Mesothelial cell of epicardium (in vitro differentiated cells): ENCODE measurements at places on chromosomes 1 and 21.

DNA sequence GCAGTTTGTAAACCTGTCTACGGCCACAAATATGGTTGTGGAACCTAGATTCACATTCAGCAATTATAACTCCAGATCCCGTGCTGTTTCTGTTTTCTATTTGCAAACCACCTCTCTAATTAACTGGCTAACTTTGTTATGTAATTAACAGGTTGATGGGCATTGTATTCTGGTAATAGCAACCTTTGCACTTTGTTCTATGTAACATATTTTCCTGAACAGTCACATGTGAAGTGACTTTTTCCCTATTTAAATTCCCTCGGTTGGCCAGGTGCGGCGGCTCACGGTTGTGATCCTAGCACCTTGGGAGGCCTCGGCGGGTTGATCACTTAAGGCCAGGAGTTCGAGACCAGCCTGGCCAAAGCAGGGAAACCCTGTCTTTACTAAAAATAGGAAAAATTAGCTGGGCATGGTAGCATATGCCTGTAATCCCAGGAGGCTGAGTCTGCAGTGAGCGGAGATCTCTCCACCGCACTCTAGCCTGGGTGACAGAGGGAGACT, 1.4 kb downstream of the ACADM start:
- no peak for DNase-seq

DNA sequence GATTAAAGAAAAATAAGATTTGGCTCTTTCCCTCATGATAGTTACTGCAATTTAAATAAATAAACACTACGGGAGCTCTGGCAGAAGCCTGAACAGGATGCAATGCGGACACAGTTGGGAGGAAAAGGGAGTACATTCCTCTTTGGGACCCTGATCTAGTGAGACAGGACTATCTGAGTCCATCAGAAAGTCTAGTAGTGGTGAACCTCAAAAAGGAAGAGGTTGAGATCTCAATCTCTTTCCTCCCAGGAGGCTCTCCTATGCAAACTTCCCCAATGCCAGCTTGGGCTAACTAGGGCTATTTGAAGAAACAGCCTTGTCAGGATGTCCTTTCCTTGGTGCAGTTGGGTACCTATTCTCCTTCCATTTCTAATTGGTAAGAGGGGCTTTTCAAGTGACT, 4.9 kb upstream of the ABCD3 start:
- DNase-seq, result no peak

DNA sequence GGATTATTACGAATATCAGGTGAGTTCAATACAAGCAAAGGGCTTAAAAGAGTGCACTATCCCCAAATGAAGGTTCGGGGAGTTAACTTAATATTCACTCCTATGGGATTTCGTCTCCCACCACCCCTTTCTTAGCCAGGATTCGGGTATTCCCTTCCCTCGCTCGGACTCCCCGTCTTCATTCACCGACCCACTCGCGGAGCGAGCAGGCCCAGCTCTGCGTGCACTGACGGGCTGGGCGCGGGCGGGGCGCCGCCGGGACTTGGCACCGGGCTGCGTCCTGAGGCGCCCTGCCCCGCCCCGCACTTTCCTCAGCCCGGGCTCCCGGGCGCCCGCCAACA, 7.7 kb upstream of the MPZL1 start:
- no peak for DNase-seq

- no peak for DNase-seq
Observed at GRCh38 chr1:230010603-230011332, 56.3 kb upstream of the GALNT2 start.

DNA sequence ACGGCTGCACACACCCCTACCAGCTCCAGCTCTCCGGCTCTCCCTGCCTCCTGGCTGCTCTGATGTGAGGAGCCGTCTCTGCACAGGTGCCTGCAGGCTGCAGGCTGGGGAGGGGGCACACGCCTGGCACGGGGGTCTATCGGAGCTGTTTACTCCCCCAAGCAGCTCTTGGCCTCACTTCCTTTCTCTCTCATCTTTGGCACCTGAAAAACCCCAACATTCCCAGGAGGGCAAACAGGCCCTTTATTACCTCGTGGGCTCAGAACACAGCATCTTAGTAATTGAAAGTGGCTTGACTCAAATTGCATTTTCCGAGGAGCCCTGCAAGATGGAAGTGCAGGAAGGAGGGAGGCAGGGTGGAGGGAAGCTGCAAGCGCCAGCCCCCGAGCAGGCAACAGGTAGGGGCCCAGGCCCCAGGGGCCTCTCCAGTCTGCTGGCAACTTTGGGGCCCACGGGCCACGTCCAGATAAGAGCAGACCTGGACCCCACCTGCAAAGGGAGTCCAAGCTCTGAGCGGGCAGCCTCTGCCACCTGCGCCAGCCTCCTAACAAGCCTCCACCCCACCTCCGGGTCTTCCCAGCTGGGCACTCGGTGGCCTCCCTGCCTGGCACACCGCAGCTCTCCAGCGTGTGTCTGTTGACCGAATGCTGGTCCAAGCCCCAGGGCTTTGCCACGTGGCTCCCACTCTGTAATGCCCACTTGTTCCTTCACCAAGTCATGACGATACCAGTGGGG, 263.6 kb upstream of the VAMP3 start:
- DNase-seq, result no peak

DNA sequence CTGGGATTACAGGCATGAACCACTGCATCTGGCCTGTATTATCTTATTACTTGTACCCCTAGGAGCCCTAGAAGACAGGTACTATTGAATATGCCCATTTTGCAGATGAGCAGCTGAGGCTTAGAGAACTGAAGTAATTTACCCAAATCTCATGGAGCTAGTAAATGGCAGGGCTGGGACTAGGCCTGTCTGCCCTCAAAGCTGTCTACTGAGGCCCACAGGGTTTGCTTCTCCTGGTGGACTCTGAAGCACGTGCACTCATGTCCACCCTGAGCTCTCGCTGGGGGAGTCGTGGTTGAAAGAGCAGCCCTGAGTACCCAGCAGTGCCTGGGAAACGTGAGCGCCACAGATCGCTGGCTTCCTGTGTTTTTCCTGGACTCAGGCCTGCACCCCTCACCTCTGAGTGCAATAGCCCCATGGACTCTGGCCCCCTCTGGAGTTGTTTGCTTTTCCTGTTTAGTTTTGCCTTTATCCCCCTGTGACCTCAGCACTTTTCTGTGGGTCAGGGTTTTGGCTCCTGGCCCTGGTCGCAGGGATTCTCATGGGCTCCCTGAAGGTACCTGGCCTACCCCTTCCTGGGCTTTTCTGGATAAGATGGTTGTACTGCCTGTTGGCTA, 52.4 kb downstream of the ARHGEF10L start:
- no peak for DNase-seq

GRCh38 chr1:93414749-93415148, 33.2 kb upstream of the FNBP1L start:
- no peak for DNase-seq

DNA sequence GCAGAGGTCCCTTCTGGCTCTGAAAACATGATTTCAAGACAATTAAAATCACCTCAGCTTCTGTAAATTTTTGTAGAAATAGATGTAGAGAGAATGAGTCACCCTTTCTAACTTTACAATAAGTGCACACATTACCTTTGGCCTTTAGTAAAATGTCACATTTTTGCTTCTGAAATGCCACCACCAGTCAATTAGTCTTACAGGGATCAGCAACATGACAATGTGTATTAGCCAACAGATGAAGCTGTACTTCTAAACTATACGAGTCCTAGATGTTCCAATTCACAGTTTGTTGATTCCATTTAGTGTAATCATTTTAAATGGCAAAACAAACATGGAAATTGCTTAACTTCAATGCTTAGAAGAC, 23.1 kb downstream of the C21orf91 start:
- no peak for DNase-seq

DNA sequence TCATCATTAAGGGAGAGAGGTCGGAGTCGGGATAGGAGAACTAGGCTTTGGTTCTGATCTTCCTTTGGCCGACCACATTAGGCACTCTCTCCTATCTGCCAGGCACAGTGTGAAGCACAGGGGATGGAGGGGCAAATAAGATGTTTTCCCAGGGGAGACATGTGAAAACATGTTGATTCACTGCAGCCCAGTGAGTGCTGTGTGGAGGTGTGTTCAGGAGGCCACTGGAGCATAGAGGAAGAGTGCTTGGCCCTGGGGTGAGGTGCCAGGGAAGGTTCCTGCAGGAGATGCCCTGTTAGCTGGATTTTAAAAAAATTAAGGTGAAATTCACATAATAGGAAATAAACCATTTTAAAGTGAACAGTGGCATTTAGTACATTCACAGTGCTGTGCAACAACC, 3.7 kb downstream of the VANGL2 start:
- peak; percentile 19 for DNase-seq
